Adrenal gland (tissue), 19 donors: ENCODE measurements at places on chromosomes 12 and 14. TPM values are rescaled to one million over a fixed set of nuclear protein-coding genes. Genes with fewer than 3 reads are reported as not detected.

- H3K4me1 ChIP-seq, result no peaks in the 10 kb centered on the region
- H3K36me3 ChIP-seq, result no peaks in the 10 kb centered on the region
- H3K4me3 ChIP-seq, result no peak overlapping the region
- H3K27me3 ChIP-seq, result no peaks in the 10 kb centered on the region
Measured at GRCh38 chr14:48398675-48399282, 723.4 kb upstream of the MDGA2 start.

GRCh38 chr12:126668961-126669360, 1598.0 kb upstream of the TMEM132C start:
- H3K27ac ChIP-seq, result peak overlapping the region; percentile 34
- no peaks in the 10 kb centered on the region for H3K36me3 ChIP-seq
- no peak overlapping the region for H3K4me3 ChIP-seq
- no peaks in the 10 kb centered on the region for H3K27me3 ChIP-seq
- H3K4me1 ChIP-seq, result no peaks in the 10 kb centered on the region
- DNase-seq, result no peak

DNA sequence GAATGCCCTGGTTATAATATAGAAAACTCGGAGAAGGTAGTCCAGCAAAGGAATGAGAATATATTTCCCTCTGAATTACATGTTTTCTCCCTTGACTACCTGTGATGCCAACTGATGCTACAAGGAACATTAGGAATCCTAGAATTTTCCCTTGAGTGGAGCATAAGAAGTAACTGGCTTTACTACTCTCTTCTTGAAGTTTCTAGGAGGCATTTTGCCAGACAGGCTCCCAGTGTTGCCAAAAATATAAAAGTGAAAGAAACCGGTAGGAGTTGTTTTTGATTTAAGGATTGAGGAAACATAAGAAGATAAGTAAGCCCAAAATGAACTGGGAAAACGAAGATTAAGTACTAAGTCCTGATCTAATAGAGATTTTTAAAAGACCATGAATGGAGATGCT, 693.4 kb downstream of the NOVA1 start:
- no peaks in the 10 kb centered on the region for H3K4me1 ChIP-seq
- H3K27me3 ChIP-seq, result no peaks in the 10 kb centered on the region
- H3K36me3 ChIP-seq, result no peaks in the 10 kb centered on the region
- H3K4me3 ChIP-seq, result no peak overlapping the region

DNA sequence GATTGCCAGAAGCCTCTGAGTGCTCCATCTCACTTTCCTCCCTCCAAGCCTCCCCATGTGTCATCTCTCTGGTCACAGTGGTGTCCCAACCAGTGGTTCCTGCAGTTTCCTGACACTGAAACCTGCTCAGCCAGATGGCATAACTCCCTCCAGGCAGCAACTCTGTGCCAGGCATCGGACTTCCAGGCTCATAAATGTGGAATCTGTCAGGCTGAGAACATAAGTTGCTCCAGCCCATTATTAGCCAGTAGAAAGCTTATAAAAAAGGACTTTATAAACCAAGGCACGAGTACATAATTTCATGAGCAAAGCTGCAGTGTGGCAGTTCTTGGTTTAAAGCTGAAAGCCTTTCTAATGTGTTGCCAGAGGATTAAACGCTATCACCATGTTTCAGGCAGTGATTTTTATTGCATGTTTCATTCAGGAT, 194.3 kb downstream of the DACT1 start:
- H3K4me1 ChIP-seq, result no peaks in the 10 kb centered on the region
- H3K36me3 ChIP-seq, result no peaks in the 10 kb centered on the region
- H3K27me3 ChIP-seq, result no peaks in the 10 kb centered on the region
- no peak overlapping the region for H3K27ac ChIP-seq

- DNase-seq, result no peak
- H3K4me3 ChIP-seq, result no peak overlapping the region
- H3K27me3 ChIP-seq, result no peaks in the 10 kb centered on the region
- no peaks in the 10 kb centered on the region for H3K36me3 ChIP-seq
- H3K4me1 ChIP-seq, result no peaks in the 10 kb centered on the region
Measured at GRCh38 chr12:13817131-13817530, 164.3 kb downstream of the GRIN2B start.

TAS2R8 gene
- polyA plus RNA-seq, result not detected
